ENCODE measurements at places on chromosomes 11 and 22.
A peak's percentile ranks its signal among the peaks of the same experiment; 100 is the strongest.

GRCh38 chr22:43554259-43554636, 142.4 kb downstream of the MPPED1 start:
- DNase-seq: no peak

GRCh38 chr22:30637701-30638114, 2.1 kb downstream of the SLC35E4 start:
- no peak for DNase-seq

- DNase-seq: no peak
Measured at GRCh38 chr11:22749536-22749935, 80.1 kb downstream of the SVIP start.

DNA sequence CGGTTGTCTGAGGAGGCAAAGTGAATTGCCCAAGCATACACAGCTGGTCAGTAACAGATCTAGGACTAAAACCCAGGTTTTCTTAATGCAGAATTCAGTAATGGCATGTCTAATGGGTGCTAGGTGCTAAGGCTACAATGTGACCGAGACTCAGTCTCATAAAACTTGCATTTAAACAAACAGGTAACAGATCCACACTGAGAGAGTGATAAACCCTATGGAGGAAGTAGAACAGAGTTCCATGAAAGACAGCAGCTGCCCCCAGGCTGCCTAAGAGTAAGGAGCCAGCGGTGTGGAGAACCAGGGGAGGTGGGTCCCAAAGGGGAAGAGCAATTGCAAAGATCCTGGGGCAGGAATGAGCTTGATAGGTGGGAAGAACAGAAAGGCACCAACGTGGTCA, 27.3 kb downstream of the MMP13 start:
- DNase-seq: no peak

DNA sequence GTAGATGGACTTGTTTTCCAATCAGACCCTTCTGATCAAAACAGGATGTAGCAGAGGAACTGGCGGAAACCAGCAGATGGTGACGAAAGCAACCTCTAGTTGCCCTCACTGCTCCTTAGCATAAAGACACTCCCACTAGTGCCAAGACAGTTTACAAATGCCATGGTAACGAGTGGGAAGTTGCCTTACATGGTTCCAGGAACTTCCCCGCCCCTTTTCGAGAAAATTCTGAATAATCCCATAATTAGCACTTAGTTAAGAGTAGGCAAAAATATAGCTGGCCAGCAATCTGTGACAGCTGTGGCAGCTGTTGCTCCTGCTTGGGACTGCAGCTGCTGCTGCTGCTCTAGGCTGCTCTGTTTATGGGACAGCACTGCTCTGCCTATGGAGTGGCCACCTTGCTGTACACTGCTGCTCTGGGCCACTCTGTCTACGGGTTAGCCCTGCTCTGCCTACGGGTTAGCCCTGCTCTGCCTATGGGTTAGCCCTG, 33.4 kb upstream of the SORL1 start:
- DNase-seq: peak; percentile 81

- peak; percentile 34 for DNase-seq
Measured at GRCh38 chr11:13928566-13929251, 33.8 kb upstream of the SPON1 start.

DNA sequence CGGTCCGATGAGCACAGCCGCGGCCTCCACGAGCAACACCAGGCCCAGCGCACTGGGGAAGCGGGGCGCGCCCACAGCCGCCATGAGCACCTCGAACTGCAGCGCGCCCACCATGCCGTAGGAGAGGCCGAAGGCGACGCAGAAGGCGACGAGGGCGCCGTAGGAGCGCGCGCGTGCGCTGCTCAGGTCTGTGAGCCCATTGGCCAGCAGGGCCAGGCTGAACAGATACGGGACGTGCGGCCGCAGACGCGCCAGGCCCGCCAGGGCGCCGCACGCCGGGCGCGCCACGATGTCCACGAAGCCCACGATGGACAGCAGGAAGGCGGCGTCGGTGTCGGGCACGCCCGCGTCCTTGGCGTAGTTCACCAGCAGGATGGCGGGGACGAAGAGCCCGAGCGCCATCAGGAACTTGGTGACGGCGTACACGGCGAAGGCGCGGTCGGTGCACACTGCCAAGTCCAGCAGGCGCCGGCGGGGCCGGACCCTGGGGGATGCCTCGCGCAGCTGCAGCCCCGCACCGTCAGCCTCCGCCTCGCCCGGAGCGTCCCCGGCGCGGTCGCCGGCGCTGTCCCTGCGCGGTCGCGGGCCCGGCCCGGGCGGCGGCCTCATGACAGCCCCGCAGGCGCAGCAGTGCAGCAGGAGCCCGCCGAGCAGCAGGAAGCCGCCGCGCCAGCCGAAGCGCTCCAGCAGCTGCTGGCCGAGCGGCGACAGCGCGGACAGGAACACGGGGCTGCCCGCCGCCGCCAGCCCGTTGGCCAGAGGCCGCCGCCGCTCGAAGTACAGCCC, 2.9 kb downstream of the SLC16A8 start:
- no peak for DNase-seq

DNA sequence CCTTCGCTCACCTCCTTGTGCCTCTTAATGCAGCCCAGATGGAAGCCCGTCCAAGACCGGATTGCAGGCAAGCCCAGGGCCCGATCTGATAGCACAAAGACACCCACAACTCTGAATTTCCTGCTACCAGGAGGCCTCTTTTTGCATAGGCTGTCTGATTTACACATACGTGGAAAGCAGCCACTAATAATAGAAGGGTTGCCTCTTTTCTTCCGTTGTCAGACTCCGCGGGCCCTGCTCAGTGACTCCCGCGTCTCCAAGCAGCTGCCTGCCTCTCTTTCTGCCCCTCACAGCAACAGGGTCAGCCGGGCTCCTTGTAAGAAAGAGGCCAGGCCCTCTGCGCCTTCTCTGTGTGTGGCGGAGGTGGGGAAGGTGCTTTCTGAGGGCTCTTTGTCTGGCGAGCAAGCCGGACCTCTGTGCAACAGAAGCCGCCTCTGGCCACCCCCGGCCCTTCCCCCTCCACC, 26.7 kb downstream of the FLI1 start:
- peak; percentile 57 for DNase-seq

DNA sequence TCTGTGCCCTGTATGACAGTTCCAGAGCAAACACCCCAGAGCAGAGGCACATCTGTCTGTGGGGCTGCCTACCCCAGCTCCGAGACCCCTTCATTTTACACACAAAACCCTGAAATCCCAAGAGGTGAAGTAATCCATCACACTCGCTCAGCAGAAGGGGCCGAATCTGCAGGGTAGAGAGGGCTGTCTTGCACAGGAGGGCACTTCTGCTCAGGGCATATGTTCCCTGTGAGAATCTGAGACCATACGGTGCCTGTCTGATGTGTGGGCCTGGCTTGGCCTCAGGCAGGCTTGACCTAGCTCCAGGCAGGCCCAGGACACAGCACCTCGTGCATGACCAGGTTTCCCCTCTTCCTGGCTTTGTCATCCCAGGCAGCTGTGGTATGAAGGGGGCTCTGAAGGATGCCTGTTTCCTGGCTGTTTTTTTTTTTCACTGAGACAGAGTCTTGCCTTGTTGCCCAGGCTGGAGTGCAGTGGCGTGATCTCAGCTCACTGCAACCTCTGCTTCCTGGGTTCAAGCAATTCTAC, 37.2 kb downstream of the GRIK4 start:
- DNase-seq: no peak

DNA sequence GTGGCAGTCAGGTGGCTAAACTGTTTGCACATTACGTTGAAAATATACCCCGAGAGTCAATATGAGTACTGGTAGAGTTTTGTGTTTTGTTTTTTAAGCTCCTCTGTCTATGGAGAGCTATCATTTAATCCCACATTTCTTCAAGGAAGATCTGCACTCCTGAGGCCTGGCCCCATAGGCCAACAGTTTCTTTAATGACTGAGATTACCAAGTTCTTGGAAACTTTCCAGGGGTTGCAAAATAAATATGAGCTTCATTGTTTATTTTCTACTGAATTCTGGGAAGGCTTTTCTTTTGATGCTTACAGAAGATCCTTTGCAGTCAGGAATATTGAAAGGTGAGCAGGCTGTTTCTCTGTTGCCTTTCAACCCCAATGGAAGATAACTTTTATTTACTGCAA, 452.0 kb downstream of the JRKL start:
- no peak for DNase-seq

- DNase-seq: no peak
Measured at GRCh38 chr11:29483831-29484230, 533.0 kb downstream of the KCNA4 start.

DNA sequence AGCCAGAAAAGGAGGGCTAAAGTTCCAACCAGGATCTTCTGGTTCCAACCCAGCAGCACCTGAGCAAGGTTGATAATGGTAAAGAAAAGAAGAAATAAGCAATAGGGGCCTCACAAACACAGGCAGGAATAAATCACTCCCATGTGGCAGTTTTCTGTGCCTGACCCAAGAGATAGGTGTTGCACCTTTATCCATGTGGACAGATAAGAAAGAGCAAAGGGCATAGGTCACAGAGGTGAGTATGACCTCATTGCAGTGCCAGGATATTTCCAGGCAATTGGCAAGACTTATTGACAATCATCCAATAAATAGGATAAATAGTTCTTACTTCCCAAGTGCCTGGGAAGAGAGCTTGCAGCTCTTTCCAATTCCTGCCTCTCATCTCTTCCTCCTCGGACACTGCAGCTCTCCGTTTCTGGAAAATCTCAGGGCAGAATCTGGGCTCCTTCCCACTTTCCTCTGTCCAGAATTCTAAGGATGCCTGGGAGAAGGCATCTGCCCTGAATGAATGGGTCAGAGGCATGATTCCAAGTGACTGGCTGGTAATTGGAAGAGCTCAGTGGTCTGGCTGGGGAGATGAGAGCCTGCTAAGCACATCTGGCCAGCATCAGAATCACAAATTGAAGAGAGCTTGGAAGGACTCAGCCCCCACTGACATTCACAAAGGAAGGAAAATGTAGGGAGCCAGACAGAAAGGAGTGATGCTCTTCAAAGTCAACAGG, 14.5 kb upstream of the LRRC55 start:
- DNase-seq: no peak

- DNase-seq: no peak
Measured at GRCh38 chr22:26435327-26436093, 6.5 kb downstream of the ASPHD2 start.

DNA sequence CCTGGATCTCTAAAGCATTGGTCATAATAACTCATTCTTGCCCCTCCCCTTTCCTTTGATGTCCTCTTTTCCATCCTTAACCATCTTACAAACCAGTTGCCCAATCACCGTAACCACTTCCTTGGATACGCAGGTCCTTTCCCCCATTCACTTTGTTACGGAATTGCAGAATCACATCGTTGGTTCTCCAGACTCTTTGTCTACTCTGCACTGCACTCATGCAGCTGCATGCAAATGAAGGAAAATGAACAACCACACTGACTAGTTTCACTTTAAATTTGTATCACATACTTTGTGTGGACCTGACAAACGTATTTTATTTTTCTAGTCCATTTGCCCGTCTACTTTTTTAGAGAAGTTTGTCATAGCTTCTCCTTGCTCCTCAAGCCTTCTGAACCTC, 69.9 kb downstream of the SLC5A12 start:
- no peak for DNase-seq

GRCh38 chr22:25076336-25076735, 123.3 kb upstream of the CRYBB3 start:
- DNase-seq: peak; percentile 26

- DNase-seq: no peak
Measured at GRCh38 chr22:34501366-34501965, 564.5 kb upstream of the ISX start.

DNA sequence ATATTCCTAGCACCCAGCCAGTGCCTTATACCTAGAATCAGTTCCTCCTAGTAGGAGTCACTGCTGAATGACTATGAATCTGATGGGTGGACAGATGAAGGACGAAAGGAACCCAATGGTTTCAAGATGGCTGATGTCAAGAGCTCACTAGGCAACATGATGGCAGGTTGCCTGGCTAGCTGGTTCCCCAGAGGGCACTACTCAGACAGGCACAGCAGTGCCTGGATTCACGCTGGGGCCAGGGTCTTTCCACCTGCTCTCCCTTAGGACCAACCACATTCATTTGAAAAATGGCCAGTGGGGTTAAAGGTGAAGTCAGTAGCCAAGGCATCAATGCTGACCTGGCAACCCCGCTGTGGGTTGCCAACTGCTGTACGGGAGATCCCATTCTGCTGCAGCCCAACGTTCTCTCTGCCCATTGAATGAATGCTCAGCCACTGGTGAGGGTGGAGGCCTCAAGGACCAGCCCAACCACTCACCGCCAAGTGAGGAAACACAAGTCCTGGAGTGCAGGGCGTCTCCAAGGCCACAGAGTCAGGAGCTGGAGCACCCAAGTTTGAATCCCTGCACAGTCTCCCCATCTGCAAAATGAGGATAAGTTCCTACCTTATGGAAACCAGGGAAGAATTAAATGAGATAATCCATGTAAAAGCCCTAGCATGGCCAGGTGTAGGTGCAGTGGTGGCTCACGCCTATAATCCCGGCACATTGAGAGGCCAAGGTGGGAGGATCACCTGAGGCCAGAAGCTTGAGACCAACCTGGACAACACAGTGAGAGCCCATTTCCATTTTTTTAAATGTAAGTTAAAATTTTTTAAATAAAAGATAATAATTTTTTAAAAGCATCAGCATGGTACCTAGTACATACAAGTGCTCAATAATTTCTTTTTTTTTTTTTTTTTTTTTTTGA, 12.4 kb downstream of the MYH9 start:
- DNase-seq: no peak

GRCh38 chr22:21936151-21936775, 16.4 kb downstream of the PPM1F start:
- DNase-seq: no peak

DNA sequence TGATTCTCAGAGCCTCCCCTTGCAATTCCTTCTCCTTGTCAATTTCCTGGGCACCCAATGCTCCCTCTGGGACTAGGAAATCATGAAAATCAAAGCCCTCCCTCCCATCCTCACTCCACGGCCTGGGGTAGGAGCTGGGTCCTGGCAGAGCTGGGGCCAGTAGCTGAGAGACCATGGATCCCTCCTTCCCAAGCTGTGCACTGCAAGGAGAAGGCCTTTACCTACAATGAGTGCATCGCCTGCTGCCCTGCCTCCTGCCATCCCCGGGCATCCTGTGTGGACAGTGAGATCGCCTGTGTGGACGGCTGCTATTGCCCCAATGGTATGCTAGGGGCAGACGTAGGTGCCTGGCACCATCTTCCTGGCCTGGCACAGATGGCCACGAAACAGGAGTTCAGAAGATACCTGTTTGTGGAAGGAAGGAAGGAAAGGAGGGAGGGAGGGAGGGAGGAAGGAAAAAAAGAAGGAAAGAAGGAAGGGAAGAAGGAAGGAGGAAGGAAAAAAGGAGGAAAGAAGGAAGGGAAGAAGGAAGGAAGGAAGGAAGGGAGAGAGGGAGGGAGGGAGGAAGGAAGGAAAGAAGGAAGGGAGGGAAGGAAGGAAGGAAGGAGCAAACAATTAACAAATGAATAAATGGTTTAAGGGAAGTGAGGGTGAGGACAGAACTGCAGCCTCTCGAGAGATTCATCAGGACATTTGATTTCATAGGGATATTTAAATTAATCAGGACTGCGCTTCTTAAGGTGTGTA, 12.5 kb downstream of the OTOG start:
- no peak for DNase-seq

- no peak for DNase-seq
Measured at GRCh38 chr11:64880240-64881001, 2.0 kb upstream of the EHD1 start.

DNA sequence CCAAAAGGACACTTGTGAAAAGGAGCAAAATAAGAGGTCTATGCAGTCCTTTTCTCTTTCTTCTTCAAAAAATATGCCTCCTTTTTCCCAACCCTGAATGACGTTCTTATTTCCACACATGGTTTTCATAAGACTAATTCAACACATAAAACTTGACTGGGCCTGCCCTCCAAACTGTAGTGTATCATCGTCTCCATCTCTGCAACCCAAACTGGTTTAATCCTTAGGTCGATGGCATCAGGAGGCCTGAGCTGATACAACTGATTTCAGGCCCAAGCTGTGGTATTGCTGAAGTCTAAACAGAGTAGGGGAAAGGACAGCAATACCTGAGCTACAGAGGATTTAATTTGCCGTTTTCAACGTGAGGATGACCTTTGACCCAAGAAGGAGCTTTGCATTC, 130.0 kb upstream of the MTNR1B start:
- no peak for DNase-seq

Data from activated CD4-positive, alpha-beta memory T cell treated with anti-CD3 and anti-CD28 coated beads, Interleukin-2, amount 10 ng/mL, durations not matched to agents 7 days and 5 days (primary cell).